ENCODE measurements at places on chromosomes 6 and 20. TPM values are rescaled to one million over a fixed set of nuclear protein-coding genes. Genes with fewer than 3 reads are reported as not detected.

The MUCL3 gene
- total RNA-seq: not detected

The GPX5 gene
- total RNA-seq: not detected

The HLA-DRB1 gene
- total RNA-seq: 72.8 TPM

The LPA gene
- total RNA-seq: not detected

The OLIG3 gene
- not detected for total RNA-seq

The SMLR1 gene
- total RNA-seq: not detected

The LSM2 gene
- total RNA-seq: 22.9 TPM

The ESR1 gene
- total RNA-seq: 1.3 TPM

The VIP gene
- total RNA-seq: 1.00 TPM

The DNAAF9 gene
- 15.8 TPM for total RNA-seq

- H3K27me3 ChIP-seq: no peaks in the 10 kb centered on the region
- H3K4me3 ChIP-seq: no peak overlapping the region
- DNase-seq: no peak
- no peaks in the 10 kb centered on the region for H3K36me3 ChIP-seq
- H3K27ac ChIP-seq: no peak overlapping the region
Measured at GRCh38 chr20:7031222-7031621, 263.7 kb downstream of the BMP2 start.

DNA sequence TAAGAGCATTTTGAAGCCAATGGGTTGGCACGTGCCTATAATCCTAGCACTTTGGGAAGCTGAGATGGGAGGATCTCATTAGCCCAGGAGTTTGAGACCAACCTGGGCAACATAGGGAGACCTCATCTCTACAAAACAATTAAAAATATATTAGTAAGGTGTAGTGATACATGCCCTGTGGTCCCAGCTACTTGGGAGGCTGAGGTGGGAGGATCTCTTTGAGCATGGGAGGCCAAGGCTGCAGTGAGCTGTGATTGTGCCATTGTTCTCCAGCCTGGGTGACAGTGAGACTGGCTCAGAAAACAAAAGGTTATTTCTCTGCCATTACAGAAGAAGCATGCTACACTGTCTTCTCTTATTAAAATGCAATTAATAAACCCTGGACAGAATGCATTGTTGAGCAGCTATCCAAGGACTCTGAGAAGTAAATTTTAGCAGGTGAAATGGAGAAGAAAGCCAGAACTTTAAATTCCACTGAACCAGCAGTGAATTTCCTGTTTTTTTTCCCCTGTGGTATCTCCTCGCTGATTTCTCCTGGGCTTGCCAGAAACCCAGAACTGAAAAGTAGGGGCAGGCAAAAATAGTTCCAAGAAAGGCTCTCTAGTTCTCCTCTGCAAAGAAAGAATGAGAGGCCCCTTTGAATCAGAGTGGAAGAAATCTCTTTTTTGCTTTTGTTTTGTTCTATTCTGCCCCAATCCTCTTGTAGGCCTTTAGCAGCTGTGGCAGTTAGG lies 8.4 kb downstream of the AMD1 start:
- H3K36me3 ChIP-seq: no peaks in the 10 kb centered on the region
- H3K4me1 ChIP-seq: peaks cover 63% of the 10 kb centered on the region
- H3K27ac ChIP-seq: peak overlapping the region; percentile 59
- no peak for DNase-seq
- no peaks in the 10 kb centered on the region for H3K27me3 ChIP-seq

GRCh38 chr20:1313236-1313964 lies 15.5 kb downstream of the SDCBP2 start:
- H3K4me3 ChIP-seq: peak overlapping the region; percentile 40
- no peaks in the 10 kb centered on the region for H3K36me3 ChIP-seq
- H3K27me3 ChIP-seq: no peaks in the 10 kb centered on the region
- peak; percentile 85 for DNase-seq

DNA sequence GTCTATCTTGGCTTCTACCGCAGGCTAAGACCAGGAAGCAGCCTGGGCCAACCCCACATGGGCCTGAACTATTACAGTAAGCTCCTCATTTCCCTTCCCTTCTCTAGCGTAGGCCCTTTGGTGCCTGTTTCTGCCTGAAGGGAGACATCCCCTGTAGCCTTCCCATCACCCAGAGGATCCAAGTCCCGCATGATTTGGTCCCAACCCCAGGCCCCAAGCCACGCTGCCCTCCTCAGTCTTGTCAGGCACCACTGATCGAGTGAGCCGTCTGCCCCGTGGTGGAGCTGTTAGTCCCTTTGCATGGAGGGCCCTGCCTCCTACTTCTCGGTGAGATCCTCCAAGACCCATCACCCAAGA lies 46.4 kb downstream of the EBF4 start:
- H3K4me3 ChIP-seq: no peak overlapping the region
- no peaks in the 10 kb centered on the region for H3K4me1 ChIP-seq
- no peaks in the 10 kb centered on the region for H3K27me3 ChIP-seq
- H3K36me3 ChIP-seq: no peaks in the 10 kb centered on the region
- H3K27ac ChIP-seq: no peak overlapping the region

DNA sequence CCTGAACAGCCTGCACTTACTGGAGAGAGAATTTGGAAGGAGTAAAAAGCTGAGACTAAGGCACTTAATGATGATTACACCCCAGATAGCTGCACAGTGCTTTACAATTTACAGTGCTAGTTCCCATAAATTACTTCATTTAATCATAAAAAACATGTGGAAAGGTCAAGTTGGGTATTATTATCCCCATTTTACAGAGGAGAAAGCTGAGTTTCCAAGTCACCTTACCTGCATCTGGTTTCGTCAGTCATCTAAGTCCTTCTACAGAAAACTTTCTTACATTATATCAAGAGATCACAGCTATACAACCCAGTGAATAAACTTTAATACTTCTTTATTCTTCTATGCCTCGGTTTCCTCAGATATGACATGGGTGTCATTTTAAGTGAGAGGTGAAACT lies 3.3 kb downstream of the PTPRK start:
- H3K36me3 ChIP-seq: no peaks in the 10 kb centered on the region
- no peaks in the 10 kb centered on the region for H3K27me3 ChIP-seq
- H3K27ac ChIP-seq: no peak overlapping the region
- no peak overlapping the region for H3K4me3 ChIP-seq

DNA sequence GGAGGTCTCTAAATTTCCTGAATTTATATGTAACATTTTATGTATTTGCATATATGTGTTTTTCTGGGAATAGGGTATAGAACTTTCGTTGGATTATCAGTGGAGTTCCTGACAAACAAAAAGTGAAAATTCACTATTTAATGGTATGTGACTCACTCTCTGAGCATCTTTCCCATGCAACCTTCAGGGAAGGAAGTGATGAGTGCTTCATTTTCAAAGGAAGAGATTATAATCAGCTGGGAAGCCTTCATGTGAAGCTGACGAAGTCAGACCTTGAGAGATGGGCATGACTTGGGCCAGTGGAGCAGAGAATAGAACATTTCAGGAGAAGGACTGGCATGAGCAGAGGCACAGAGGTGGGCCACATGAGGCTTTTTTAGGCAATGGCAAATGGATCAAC lies 72.7 kb downstream of the FAXC start:
- H3K36me3 ChIP-seq: no peaks in the 10 kb centered on the region
- H3K27me3 ChIP-seq: no peaks in the 10 kb centered on the region

DNA sequence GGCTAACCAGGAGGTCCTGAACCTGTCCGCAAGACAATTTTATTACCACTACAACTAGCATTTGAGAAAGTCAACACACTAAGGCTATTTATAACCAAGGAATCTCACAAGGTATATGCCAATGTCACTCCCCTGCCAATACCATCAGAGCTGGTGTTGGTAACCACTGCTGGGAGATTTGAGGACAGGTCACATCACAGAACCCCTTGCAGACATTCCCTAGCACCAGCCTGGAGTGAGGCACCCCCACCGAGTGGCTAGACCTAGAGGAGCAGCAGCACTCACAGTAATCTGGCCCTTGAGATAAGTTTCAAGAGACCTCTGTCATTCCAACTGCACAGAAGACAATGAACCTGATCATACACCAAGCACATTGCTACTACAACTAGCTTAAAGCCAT lies 483.2 kb downstream of the MMUT start:
- DNase-seq: no peak
- H3K27me3 ChIP-seq: no peaks in the 10 kb centered on the region
- H3K4me1 ChIP-seq: no peaks in the 10 kb centered on the region
- H3K27ac ChIP-seq: no peak overlapping the region
- no peaks in the 10 kb centered on the region for H3K36me3 ChIP-seq
- no peak overlapping the region for H3K4me3 ChIP-seq

DNA sequence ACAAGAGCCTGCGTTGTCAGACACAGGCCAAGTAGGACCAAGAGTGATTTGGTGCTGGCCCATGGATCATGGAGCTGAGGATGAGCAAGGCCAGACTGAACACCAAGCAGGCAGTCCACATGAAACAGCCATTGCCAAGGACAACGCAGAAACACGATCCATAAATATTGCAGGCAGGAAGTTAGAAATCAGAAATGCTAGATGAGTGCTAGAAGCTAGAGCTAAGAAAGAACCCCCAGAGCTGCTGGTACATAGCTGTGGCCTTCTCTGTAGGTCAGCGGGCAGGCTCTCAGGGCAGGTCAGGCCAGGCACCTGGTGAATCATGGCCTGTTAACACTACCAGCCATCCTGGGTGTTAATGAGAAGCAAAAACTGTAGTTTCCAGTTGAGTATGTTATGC lies 119.7 kb downstream of the ALDH8A1 start:
- H3K4me1 ChIP-seq: peaks cover 8% of the 10 kb centered on the region
- no peak overlapping the region for H3K27ac ChIP-seq
- H3K27me3 ChIP-seq: no peaks in the 10 kb centered on the region
- H3K36me3 ChIP-seq: no peaks in the 10 kb centered on the region

DNA sequence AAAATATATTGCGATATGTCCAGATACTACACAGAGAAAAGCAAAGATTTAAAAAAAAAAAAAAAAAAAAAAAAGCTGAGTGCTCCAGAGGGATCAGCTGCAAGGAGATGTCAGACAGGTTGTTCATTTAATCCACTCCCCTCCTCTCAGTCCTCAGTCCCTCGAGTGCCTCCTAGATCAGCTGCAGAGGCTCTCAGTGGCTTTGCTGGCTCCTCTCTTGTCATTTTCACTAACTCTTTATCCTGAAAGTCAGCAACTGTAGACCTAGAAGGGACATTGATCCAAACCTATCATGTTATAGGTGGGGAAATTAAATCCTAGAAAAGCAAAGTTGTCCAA lies 61.6 kb downstream of the KIAA0319 start:
- H3K4me3 ChIP-seq: no peak overlapping the region
- no peaks in the 10 kb centered on the region for H3K36me3 ChIP-seq
- DNase-seq: no peak
- H3K4me1 ChIP-seq: no peaks in the 10 kb centered on the region
- no peaks in the 10 kb centered on the region for H3K27me3 ChIP-seq

DNA sequence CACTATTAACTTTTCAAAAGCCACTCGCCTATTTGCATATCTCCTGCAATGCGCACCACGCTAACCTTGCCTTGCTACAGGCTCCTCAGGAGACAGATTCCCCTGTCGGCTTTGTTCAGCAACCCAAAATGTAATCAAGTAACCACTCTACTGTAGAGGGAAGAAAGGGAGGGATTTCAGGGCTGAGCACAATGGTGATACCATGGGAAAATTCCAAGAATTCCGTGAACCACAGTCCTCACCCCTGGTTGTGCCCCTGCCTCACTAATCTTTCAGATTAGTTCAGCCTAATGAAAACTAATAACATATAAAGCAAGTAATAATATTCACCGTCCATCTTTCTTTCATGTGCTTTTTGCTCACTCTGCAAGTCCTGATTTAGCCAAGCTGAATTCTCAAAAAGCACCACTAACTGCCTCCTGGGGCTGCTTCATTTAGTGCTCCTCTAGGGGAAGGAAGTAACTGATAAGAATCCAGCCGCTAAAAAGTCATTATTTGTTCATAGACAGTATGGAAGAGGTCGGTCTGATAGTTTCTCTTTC lies 6.6 kb downstream of the CITED2 start:
- H3K4me1 ChIP-seq: peaks cover 41% of the 10 kb centered on the region
- H3K27ac ChIP-seq: peak overlapping the region; percentile 8
- H3K27me3 ChIP-seq: no peaks in the 10 kb centered on the region
- DNase-seq: no peak
- H3K36me3 ChIP-seq: peaks cover 6% of the 10 kb centered on the region
- H3K4me3 ChIP-seq: no peak overlapping the region

DNA sequence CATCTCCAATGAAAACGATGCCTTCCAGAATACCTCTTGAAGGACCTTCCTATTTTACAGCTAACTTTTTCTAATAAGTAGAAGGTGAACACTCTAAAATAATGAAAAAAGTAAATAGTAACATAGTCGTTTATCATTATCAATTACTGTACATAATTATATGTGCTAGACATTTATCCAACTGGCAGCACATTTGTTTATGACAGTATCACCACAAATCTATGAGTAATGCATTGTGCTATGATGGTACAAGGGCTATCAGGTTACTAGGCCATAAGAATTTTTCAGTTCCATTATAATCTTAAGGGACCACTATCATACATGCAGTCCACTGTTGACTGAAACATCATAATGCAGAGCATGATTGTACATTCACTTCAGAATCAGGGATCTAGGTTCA lies 68.4 kb downstream of the ATG5 start:
- H3K27me3 ChIP-seq: no peaks in the 10 kb centered on the region
- DNase-seq: no peak
- H3K4me1 ChIP-seq: no peaks in the 10 kb centered on the region
- no peak overlapping the region for H3K4me3 ChIP-seq
- H3K27ac ChIP-seq: no peak overlapping the region

DNA sequence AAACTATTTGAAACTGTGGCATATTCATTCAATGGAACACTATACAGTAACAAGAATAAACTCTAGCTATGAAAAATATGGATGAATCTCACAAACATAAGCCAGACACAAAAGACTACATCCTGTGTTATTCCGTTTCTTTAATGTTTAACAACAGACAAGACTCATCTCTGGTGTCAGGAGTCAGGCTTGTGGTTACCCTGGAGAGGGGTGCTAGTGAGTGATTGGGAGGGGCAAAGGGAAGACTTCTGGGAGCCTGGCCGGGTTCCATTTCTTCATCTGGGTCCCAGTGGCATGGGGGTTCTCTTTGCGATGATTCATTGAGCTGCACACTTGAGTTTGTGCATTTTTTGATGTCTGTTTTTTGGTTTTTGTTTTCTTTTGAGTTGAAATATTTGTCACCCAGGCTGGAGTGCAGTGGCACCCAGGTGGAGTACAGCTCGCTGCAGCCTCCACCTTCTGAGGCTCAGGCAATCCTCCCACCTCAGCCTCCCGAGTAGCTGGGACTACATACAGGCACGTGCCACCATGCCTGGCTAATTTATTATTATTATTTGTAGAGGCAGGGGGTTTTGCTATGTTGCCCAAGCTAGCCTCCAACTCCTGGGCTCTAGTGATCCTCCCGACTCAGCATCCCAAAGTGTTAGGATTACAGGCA lies 21.2 kb upstream of the TTPAL start:
- H3K4me3 ChIP-seq: no peak overlapping the region
- no peak for DNase-seq
- H3K4me1 ChIP-seq: no peaks in the 10 kb centered on the region
- H3K27ac ChIP-seq: no peak overlapping the region
- H3K36me3 ChIP-seq: no peaks in the 10 kb centered on the region

GRCh38 chr6:37861452-37861851 lies 41.9 kb downstream of the ZFAND3 start:
- H3K36me3 ChIP-seq: no peaks in the 10 kb centered on the region
- DNase-seq: no peak
- no peak overlapping the region for H3K4me3 ChIP-seq
- H3K27ac ChIP-seq: no peak overlapping the region
